NCI-H146 (cell line): ENCODE measurements at places on chromosomes 13 and 19.

- no peak for DNase-seq
These were observed 11.6 kb upstream of the RASA3 start for GRCh38 chr13:114143806-114144605.

- DNase-seq: no peak
These were observed 354.8 kb downstream of the SUCLA2 start for GRCh38 chr13:47646298-47646697.

GRCh38 chr19:30570194-30570593, 198.0 kb downstream of the ZNF536 start:
- DNase-seq: no peak

GRCh38 chr13:109684824-109685202, 101.6 kb downstream of the IRS2 start:
- no peak for DNase-seq

GRCh38 chr13:78460176-78460575, 143.2 kb downstream of the POU4F1 start:
- no peak for DNase-seq

DNA sequence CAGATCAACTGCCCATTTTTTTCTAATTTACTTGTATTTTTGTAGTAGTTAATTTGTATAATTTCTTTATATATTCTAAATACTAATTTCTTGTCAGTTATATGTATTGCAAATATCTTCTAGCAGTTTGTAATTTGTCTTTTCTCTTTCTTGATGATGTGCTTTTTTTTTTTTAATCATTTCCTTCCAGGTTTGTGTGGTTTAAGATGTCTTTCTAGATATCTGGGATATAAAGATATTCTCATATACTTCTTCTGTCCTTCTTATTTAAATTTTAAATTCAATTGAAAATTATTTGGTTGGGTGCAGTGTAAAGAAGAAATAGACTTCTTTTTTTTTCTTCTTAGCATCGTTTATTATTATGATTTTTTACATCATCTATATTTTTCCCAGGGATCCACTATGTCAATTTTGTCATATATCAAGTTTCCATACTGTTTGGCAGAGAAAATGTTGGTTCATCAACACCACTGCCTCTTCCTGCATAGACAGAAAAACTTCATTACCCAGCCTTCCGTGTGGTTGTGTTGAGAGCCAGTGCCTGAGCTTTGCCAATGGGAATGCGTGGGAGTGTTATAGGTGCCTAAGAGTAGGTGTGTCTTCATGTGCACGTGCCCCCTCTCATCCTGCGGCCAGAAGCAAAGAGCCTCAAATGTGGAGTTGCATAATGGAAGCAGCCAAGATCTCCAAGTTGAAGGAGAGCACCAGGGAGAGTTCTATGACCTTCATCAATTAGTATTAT, 15.8 kb downstream of the CPB2 start:
- no peak for DNase-seq

DNA sequence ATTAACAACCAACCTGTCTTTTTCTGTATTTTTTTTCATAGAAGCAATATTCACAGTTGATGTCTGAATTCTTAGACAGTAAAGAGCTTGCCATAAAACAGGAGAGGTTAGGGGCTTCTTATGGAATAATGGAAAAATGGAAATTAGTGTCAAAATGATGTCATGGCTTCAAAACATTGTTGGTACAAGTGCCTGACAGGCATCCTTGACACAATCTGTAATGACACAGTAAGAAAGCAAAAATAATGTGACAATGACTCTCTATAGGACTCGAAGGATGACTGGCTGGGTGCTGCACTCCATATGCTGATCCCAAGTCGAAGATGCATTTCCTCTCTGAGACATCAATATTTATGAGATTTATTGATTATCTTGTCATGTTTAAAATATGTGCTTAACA, 205.3 kb upstream of the DACH1 start:
- no peak for DNase-seq

GRCh38 chr19:32415669-32416068, 10.1 kb downstream of the DPY19L3 start:
- DNase-seq: no peak

GRCh38 chr13:28805193-28805819, 14.8 kb upstream of the MTUS2 start:
- DNase-seq: no peak

DNA sequence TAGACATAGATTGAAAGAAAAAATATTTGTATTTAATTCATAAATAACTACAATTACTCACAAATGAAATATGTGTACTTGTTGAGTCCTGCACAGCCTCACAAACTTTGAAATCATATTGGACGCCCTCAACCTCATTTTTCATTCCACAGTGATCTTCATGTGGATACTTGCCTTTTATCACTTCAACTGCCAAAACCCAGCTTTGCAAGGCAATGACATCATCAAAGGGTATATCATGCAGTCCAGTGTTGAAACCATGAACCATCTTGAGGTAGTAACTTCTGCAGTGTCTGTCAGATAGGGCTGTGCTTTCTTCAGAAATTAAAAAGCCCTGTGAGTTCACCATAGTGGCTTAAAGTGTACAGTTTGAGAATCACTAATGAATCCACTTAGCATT, 82.2 kb downstream of the HS6ST3 start:
- no peak for DNase-seq

- DNase-seq: no peak
These were observed 25.8 kb downstream of the EPN1 start for GRCh38 chr19:55700813-55701212.

GRCh38 chr19:16801600-16802013, 27.6 kb upstream of the SIN3B start:
- no peak for DNase-seq

GRCh38 chr13:78029901-78030300, 111.3 kb upstream of the EDNRB start:
- no peak for DNase-seq

DNA sequence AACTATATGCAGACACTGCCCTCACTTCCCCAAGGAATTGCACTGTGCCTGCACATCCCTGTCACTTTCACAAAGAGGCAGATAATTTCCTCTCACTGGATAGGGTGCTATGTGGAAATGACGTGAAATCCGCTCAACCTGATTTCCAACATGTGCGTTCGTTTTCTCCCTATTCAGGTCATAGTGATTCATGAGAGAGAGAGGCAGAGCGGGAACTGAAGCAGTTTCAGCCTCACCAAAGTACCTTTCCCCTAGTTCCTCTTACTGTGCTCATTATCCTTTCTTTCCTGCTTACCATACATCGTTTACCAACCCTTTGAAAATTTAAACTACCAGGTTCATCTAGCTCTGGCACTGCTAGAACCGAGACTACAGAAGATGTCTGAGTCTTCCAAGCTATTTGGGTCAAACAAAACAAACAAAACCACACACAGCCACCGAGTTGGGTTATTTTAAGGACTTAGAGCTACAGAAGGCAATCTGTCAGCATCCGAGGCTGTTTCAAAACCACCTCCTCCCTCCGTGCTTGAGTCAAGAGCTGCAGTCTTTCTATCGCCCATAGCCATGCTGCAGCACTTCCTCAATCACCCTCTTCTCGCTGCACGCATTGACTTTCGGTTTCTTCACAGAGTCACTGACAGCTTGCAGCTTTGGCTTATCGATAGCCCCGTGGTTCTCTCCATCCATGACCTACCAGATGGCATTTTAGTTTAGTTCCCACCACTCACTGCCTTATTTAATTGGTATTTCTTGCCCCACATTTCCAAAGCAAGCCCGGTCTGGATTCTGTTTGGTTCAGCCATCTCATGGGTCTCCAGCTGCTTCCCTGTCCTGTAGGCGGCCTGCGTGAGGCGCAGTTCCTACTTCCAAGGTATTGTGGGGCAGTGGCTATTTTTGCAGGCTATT, 1395.8 kb downstream of the EFNB2 start:
- DNase-seq: peak; percentile 37

DNA sequence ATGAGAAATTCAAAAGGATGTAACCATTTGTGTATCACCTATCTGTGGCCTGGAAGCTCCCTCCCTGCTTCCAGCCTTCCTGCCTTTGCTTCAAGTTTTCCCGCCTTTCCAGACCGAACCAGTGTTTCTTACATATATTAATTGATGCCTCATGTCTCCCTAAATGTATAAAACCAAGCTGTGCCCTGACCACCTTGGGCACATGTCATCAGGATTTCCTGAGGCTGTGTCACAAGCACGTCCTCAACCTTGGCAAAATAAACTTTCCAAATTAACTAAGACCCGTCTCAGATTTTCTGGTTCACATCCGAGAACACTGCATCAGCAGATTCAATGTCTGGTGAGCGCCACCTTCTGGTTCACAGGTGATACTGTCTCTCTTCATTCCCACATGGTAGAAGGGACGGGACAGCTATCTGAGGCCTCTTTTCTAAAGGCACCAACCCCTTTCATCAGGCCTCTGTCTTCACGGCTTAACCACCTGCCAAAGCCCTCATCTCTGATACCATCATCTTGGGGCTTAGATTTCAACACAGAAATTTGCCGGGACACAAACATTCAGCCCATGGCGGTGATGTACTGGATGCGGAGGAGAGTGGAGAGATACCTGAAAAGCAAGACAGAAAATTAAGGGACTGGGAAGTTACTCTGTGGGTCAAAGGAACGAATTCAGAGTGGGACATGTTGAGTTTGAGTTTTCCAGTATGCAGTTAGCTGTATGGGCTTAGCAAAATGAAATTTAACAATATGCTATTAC, 58.7 kb upstream of the PABPC3 start:
- peak; percentile 71 for DNase-seq

- no peak for DNase-seq
These were observed 14.0 kb downstream of the GRAMD1A start for GRCh38 chr19:35013820-35014754.

- DNase-seq: no peak
These were observed 123.3 kb downstream of the VWA8 start for GRCh38 chr13:41837629-41838028.

DNA sequence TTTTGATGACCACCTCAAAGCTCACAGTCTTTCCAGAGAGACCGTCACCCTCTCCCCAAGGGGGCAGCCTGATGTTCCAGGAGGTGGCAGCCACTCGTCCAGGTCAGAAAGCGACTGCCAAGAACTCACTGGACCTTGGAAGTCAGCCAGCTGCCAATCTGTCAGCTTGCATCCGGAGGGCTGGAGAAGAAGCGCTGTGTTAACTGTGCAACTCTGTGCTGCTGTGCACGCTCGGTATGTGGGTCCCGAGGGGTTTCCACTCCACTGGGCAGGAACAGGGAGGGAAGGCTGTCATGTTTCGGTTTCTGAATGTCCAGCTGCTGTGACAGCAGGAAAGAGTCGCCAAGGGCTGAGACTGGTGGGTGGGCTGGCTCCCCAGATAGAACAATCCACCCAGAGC, 89.2 kb downstream of the CACNA1A start:
- DNase-seq: no peak

- DNase-seq: peak; percentile 12
These were observed 223.6 kb downstream of the RGCC start for GRCh38 chr13:41680900-41681299.

GRCh38 chr13:30905932-30906383, at the start of gene MEDAG:
MEDAG (plus strand) TSS chr13:30906271; CDS start chr13:30906516, 245 bp downstream.
- no peak for DNase-seq

GRCh38 chr19:56393119-56394012, at the start of gene ZNF582:
ZNF582 (minus strand) TSS chr19:56393534; CDS start chr19:56391752, 1,782 bp downstream.
- peak; percentile 96 for DNase-seq

DNA sequence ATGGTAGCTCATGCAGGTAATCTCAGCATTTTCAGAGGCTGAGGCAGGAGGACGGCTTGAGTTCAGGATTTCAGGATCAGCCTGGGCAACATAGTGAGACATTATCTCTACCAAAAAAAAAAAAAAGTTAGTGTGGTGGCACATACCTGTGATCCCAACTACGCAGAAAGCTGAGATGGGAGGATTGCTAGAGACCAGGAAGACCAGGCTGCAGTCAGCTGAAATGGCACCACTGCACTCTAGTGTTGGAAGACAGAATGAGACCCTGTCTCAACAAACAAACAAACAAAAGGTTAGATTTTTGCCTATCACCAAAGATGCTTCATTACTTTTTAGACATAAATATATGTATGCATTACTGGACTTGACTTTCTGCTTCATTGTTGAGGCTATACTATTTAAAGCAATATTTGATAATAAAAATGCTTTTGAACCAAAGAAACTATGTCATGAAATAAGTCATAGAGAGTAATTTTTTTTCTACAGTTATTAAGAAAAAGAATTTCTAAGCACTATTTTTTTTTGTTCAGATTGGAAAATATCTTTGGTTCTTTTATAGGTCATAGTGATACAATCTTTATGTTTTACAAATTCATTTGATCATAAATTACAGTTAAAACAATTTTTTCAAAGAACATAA, 1180.1 kb upstream of the ATXN8OS start:
- DNase-seq: peak; percentile 85

- no peak for DNase-seq
These were observed 35.8 kb upstream of the XPO4 start for GRCh38 chr13:20938302-20938701.

GRCh38 chr19:15188851-15189250, 11.9 kb downstream of the NOTCH3 start:
- DNase-seq: no peak

- DNase-seq: peak; percentile 12
These were observed 279.8 kb upstream of the EDNRB start for GRCh38 chr13:78198419-78198818.

GRCh38 chr13:78753435-78753834, 94.5 kb upstream of the OBI1 start:
- DNase-seq: no peak

GRCh38 chr19:10149427-10149826, 29.7 kb upstream of the EIF3G start:
- DNase-seq: no peak

- DNase-seq: no peak
These were observed 1306.0 kb upstream of the SLC10A2 start for GRCh38 chr13:104372095-104372655.

DNA sequence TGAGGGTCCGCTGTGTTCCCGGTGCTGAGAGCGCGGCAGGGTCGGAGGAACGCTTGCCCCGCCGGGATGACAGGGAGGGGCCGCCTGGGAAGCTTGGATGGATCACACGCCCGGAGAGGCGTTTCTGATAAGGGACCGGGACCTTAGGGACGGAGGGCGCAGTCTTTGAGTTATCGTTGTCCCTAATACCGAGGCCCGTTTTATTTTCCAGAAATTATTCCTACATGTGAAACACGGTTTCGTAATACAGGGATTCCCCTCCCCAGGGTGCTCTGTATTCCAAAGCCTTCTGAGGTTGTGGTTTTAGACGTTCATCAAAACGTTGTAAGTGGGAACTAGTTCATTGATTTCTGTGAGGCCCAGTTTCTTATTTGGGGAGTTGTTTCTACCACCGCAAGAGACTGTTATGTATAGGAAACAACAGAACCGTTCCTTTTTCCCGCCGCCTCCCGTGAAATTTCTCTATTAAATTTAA, 752 bp downstream of the PDCD5 start:
- peak; percentile 57 for DNase-seq

- no peak for DNase-seq
These were observed 34.7 kb upstream of the CASP14 start for GRCh38 chr19:15014579-15014978.

DNA sequence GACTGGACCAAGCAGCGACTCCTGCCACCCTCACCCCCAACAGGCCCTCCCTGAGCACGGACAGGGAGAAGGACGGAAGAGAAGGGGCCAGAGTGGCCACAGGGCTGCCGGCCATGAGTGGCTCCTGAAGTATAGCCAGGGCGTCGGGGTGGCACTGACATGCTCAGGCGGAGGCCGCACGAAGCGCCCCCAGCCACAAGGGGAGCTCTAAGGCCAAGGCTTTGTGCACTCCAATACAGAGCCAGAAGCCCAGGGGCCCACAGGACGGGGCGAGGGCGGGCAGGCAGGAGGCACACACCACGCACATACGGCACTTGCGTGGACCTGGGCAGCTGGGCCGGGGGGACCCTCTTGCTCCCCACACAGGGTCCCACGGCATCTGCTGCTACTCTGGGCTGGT, 52.0 kb downstream of the KLF2 start:
- DNase-seq: no peak
